NCI-H510A (cell line): ENCODE measurements at places on chromosomes 11 and 22.

GRCh38 chr22:47200273-47201051, 438.0 kb downstream of the TBC1D22A start:
- no peak for DNase-seq

GRCh38 chr11:69148806-69149205, 6.9 kb upstream of the SMIM38 start:
- DNase-seq: no peak

DNA sequence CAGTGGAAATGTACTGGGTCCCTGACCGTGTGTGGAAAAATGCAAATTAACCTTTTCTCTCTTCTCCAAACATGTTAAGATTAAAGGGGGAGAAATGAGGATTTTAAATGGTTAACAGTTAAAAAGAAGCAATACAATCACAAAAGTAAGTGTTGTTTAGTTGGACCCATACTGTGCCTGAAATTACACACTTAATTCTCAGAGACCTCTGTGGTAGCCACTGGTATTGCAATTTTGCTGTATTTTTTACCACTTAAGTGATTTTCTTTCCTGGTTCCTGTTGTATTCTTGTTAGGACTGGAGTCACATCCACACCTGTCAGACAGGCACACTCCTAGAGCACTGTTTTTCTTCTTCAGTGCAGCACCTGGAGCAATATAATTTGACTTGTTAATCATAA, 179.6 kb upstream of the PDGFD start:
- no peak for DNase-seq

DNA sequence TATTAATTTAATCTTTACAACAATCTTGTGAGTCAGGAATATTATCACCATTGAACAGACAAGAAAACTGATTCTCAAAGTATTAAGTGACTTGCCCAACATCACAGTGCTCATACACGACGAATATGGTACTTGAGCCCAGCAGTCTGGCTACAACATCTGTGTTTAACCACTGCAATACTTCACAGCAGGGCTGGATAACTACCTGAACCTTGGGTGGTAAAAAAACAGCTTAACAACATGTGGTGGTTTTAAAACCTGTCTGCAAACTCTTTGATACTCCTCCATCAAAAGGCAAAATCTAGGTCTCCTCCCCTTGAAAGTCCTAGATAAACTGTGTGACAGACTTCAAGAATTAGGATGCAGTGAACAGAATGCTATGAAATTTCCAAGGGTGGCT, 424.6 kb upstream of the CADM1 start:
- DNase-seq: no peak

GRCh38 chr11:72352859-72353551, 81.3 kb downstream of the CLPB start:
- DNase-seq: no peak

DNA sequence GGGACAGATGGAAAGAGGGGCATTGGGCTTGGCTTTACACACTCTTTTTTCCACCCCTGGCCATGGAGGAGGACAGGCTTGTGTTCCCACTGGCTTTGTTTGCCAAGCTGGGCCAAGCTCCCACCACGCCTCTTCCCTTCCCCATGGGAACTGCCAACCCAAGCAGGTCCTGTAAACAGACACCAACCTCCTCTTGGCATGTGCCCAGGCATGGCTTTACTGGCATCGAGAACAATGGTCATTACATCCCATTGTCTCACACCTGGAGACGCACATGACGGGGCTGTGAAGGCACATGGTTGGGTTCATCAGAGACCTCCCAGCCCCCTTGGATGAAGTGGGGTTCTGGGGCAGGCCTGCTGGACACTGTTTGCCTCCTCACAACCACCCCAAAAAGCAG, 11.7 kb downstream of the SEC14L3 start:
- DNase-seq: no peak

DNA sequence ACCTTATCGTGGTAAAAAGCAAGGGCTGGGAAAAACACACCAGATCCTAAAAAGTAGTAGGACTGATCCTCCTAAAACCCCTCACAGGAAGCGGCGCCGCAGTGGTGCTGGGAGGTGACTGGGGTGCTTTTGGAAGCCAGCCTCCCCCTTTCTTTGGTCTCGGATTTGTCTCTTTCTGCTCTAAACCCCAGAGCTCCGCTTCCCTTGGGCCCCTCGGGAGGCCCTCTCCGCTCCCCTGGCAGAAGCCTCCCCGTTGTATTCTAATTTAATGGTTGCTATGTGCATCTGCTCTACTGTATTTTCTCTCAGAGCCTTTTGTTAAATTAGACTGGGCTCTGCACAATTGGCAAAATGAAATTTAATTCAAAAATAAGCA, 587.7 kb downstream of the OPCML start:
- DNase-seq: no peak

- DNase-seq: no peak
These were observed 87.0 kb upstream of the THY1 start for GRCh38 chr11:119509969-119510401.

- no peak for DNase-seq
These were observed 2.3 kb downstream of the TSPAN4 start for GRCh38 chr11:844693-845644.

- DNase-seq: no peak
These were observed 10.9 kb upstream of the MRPL23 start for GRCh38 chr11:1936072-1936780.

GRCh38 chr11:59841514-59841913, 3.8 kb downstream of the CBLIF start:
- no peak for DNase-seq

GRCh38 chr11:15006139-15006759, 34.1 kb upstream of the CALCA start:
- no peak for DNase-seq

DNA sequence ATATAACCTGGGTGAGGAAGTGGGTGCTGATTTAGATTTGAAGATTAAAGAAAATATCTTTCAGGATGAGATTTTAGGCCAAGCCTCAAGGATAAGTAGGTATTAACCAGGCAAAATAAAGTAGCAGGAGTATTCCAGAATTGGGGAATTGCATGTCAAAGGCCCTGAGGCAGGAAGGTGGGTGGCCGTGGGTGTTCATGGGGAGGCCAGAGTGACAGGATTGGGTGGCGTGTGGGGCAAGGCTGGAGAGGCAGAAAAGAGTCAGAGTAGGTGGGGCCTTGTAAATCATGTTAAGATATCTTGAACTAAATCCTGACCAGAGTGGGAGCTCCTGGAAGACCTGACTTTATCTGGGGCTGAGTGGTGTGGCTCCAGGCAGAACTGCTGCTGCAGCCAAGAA, 19.7 kb upstream of the WT1 start:
- DNase-seq: no peak

DNA sequence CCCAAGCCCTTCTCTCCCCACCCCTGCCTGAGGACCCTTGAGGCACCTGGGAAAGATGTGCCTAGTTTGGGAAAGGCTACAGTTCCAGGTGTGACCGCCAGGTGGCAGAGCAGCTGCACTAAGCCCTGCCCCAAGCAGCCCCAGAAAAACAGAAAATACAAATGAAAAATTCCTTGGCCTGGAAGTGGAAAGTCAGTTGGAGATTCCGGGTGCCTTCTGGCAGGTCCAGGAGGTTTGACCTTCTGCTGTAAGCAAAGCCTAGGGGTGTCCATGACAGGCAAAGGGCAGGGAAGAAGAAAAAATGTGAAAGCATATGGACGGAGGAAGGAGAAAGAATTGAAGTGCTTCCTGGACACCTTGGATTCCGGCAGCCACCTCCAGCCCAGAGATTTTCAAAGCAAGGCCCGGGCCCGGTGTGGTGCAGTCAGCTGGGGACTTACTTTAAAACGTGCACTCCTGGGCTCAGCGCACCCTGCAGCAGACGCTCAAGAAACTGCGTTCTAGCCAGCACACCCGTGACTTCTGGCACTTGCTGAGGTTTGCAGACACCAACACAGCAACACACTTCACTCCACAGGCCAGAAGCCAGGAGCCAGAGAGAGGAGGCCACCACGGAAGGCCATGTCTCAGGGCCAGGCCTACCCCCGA, 37.3 kb upstream of the SLC22A12 start:
- no peak for DNase-seq

GRCh38 chr11:16526947-16527346, 170.6 kb upstream of the SOX6 start:
- no peak for DNase-seq

GRCh38 chr11:30573951-30574350, 12.2 kb downstream of the MPPED2 start:
- DNase-seq: no peak

GRCh38 chr11:66607126-66607834, 9.2 kb upstream of the RBM14 start:
- DNase-seq: no peak

DNA sequence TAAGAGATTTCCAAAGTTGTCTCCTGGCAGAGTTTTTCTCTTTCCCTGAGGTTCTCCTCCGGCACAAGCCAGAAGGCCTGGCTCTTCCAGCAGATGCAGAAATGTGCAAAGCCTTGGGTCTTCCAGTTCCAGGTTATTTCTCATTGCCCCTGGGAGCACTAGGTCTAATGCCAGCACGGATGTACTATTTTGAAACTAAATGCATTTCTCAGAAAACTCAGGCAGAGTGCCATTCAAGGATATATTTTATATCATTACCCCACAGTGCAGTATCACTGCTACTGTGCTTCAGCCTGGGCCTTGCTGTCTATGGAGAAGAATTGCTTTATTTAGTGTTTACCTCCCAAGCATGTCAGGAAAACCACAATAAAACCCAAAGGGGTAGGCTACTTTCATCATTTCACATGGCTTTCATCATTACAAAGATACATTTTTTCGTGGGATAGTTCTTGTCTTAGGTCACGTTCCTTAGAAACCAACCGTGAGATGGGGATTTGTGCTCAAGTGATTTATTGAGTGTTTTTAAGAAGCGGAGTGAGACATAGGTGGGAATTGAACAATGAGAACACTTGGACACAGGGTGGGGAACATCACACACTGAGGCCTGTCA, 22.4 kb upstream of the FZD4 start:
- no peak for DNase-seq

- DNase-seq: no peak
These were observed 135.1 kb downstream of the FDX1 start for GRCh38 chr11:110564676-110565356.

- DNase-seq: no peak
These were observed 96.9 kb upstream of the CRYBB3 start for GRCh38 chr22:25102722-25103121.

DNA sequence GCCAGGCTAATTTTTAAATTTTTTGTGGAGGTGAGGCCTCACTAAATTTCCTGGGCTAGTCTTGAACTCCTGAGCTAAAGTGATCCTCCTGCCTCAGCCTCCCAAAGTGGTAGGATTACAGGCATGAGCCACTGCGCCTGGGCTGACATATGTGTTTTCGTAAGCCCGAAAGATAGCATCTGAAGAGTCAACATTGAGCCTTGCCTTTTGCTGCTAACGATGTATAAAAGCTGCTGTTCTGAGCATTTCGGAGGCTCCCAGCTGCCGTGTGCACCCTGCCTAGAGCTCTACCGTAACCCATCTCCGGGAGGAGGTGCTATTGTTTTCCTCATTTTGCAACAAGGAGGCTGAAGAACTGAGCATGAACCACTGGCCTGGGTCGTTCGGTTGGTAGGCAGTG, 18.1 kb upstream of the PPP6R3 start:
- DNase-seq: no peak

GRCh38 chr22:44586351-44586990, 88.4 kb upstream of the RTL6 start:
- peak; percentile 72 for DNase-seq

- no peak for DNase-seq
These were observed 555.9 kb downstream of the MIAT start for GRCh38 chr22:27213294-27213693.

GRCh38 chr11:2484576-2485125, 39.8 kb downstream of the KCNQ1 start:
- no peak for DNase-seq

GRCh38 chr11:94036096-94036495, 14.9 kb downstream of the HEPHL1 start:
- DNase-seq: no peak

DNA sequence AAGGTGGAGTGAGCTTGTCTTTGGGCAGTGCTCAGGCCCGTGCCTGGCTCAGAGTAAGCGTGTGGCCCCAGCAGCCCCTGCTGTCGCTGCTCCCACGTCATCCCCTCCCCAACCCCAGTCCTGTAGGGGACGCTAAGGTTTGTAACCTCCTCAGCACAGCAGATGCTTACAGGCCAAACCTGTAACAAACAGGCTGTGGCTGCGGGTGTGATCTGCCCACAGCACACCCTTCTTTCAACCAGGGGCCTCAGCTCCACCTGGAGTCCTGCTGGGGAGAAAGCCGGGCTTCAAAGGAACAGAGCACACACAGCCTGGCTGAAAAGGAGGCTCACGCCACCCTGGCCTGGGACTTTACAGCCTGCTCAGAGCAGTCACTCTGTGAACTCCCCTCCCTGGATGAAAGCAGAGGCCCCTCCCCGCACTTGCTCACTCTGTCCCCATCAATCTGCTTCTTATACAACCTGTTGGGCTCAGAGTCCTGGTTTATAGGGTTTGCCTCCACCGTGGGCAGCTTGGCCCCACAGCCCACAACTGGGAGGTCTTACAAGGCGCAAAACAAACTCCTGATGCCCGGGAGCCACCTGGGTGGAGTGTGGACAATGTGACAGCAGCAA, 54.3 kb downstream of the SCUBE1 start:
- no peak for DNase-seq

DNA sequence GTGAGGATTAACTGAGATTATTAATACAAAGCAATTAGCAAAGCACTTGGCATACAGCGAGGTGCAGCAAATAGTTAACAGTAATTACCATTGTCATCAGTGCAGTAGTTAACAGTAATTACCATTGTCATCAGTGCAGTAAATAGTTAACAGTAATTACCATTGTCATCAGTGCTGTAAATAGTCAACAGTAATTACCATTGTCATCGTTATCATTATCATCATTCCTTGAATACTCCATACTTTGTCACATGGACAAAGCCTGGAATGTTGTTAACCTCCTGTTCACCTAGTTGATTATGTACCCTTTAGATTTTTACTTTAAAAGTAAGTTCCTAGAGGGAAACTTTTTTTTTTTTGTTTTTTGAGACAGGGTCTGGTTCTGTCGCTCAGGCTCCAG, 19.5 kb upstream of the LYVE1 start:
- no peak for DNase-seq

DNA sequence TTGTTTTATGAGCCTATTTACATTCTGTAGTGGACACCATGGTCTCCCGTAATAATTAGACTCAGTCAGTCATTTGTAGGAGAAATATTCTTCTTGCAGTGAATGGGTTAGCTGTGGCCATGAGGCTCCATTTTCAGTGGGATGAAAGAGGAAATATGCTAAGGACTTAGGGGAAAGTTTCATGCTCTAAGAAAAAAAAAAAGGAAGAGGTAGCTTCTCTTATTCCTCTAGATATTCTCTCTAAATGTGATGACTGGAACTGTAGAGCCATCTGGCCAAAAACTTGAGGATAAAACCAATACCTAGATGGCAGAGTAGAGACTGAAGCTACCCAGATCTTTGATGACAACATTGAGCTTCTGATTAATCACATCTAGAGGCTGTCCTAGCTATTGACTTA, 75.8 kb upstream of the SESN3 start:
- no peak for DNase-seq

DNA sequence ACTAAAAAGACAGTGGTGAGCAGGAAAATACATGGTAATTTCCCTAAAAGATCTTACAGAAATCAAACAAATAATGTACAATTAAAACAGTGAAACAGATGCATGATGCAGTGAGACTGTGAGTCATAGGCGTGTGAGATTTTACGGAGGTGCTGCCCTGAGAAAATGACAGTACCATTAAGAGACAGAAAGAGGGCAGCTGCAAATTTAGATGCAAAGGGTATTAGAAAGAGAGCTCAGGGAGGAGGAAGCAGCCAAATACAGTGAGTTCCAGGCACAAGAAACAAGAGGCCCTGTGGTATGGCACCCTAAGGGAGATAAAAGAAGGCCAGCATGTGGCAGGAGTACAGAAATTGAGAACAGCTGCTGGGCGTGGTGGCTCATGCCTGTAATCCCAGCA, 88.5 kb upstream of the FIBIN start:
- no peak for DNase-seq

GRCh38 chr11:15104166-15104565, 10.6 kb upstream of the INSC start:
- no peak for DNase-seq
